ENCODE measurements at places on chromosomes 6 and 20. TPM values are rescaled to one million over a fixed set of nuclear protein-coding genes. Genes with fewer than 3 reads are reported as not detected.

Gene VWA7
- total RNA-seq: 0.15 TPM

Gene TNXB
- total RNA-seq: 2.3 TPM

Gene SEMG2
- not detected for total RNA-seq

Gene PTPRK
- 69.9 TPM for total RNA-seq

Gene OSBPL2
- total RNA-seq: 44.4 TPM

Gene PNLDC1
- total RNA-seq: not detected

Gene DUSP15
- total RNA-seq: 11.5 TPM

Gene BNIP5
- not detected for total RNA-seq

Gene DACT2
- 4.6 TPM for total RNA-seq

Gene PPARD
- total RNA-seq: 25.9 TPM

Gene LRRC73
- total RNA-seq: 0.24 TPM

Gene LAMA4
- 55.2 TPM for total RNA-seq

Gene TMEM217
- total RNA-seq: 1.8 TPM

Gene SLCO4A1
- not detected for total RNA-seq

Gene TENT5A
- 27.9 TPM for total RNA-seq

Gene MAS1
- total RNA-seq: not detected

Gene NKX2-2
- not detected for total RNA-seq

Gene SNAP25
- 0.65 TPM for total RNA-seq

Gene CDK19
- 19.7 TPM for total RNA-seq

Gene SYCP2
- 1.9 TPM for total RNA-seq

Gene PSMF1
- total RNA-seq: 117 TPM

Gene CRISP2
- not detected for total RNA-seq

Gene WFDC12
- not detected for total RNA-seq

Gene SDHAF4
- 9.0 TPM for total RNA-seq

Gene EFCAB8
- total RNA-seq: 0.51 TPM

Gene PRPH2
- not detected for total RNA-seq

Gene HCRTR2
- not detected for total RNA-seq

Gene GMEB2
- 7.9 TPM for total RNA-seq

Gene OVOL2
- total RNA-seq: not detected

Gene PRICKLE4
- 3.6 TPM for total RNA-seq

Gene CCN6
- not detected for total RNA-seq

Gene PI3
- not detected for total RNA-seq

Gene RSPO3
- 0.21 TPM for total RNA-seq

Gene ZNF165
- total RNA-seq: 0.26 TPM

Gene CST3
- total RNA-seq: 487 TPM

Gene SLC26A8
- total RNA-seq: not detected

Gene SOBP
- 9.8 TPM for total RNA-seq

Gene RMND1
- total RNA-seq: 42.5 TPM

Gene HSPA12B
- total RNA-seq: 0.26 TPM

Gene MEP1A
- total RNA-seq: not detected

Gene SLC35F1
- not detected for total RNA-seq

Gene NKAIN2
- total RNA-seq: 37.9 TPM

Gene CFB
- 3.2 TPM for total RNA-seq

Gene UST
- total RNA-seq: 18.1 TPM

Gene NNAT
- 2.7 TPM for total RNA-seq

Gene MCHR2
- total RNA-seq: not detected

Gene TFB1M
- 16.8 TPM for total RNA-seq

Gene TMEM244
- not detected for total RNA-seq

Gene COX4I2
- not detected for total RNA-seq

Gene PRL
- not detected for total RNA-seq

Gene DEFB124
- total RNA-seq: not detected

Gene ABRACL
- total RNA-seq: 17.2 TPM

Gene WRNIP1
- 34.0 TPM for total RNA-seq

Gene AURKA
- 8.7 TPM for total RNA-seq

All from chondrocyte (in vitro differentiated cells).